ENCODE measurements at places on chromosomes 16 and 17.

- DNase-seq: no peak
Observed at GRCh38 chr17:14875557-14876412, 389.3 kb downstream of the PMP22 start.

- DNase-seq: peak; percentile 31
Observed at GRCh38 chr17:20156196-20157000, 147.2 kb downstream of the SPECC1 start.

DNA sequence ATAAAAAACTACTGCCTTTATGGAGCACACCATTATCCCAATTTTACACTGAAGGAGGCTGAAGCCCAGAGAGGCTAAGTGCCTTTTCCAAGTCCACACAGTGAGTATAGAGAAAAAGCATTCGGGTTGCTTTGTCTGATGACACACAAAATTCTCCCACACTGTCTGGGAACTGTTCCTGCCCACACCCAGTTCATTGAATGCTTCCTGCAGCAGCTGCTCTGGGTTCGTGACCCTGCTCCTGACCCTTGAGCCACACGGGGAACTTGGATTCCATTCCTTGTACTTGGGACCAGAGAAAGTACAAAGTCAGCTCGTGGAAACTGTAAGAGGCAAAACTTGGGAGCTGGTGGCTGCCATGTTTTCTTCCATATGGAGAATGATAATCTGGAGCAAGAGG is 57.9 kb downstream of the AKAP1 start:
- DNase-seq: no peak

- no peak for DNase-seq
Observed at GRCh38 chr17:15334266-15334665, 7.1 kb downstream of the TEKT3 start.

DNA sequence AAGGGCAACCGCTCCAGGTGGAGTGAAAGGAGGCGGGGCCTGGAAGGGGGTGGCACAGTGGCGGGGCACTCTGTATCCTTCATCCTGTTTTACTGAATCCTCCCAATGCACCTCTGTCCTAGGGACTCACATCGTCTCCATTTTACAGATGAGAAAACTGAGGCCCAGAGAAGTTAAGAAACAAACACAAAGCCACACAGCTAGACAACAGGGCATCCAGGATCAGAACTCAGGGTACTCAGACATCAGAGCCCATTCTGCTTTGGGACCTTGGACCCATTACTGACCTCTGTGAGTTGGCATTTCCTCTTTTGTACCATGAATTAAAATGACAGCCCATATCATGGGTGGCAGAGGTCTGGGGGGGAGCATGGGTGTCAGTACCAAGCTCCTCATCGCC is 129.2 kb downstream of the CPPED1 start:
- no peak for DNase-seq

DNA sequence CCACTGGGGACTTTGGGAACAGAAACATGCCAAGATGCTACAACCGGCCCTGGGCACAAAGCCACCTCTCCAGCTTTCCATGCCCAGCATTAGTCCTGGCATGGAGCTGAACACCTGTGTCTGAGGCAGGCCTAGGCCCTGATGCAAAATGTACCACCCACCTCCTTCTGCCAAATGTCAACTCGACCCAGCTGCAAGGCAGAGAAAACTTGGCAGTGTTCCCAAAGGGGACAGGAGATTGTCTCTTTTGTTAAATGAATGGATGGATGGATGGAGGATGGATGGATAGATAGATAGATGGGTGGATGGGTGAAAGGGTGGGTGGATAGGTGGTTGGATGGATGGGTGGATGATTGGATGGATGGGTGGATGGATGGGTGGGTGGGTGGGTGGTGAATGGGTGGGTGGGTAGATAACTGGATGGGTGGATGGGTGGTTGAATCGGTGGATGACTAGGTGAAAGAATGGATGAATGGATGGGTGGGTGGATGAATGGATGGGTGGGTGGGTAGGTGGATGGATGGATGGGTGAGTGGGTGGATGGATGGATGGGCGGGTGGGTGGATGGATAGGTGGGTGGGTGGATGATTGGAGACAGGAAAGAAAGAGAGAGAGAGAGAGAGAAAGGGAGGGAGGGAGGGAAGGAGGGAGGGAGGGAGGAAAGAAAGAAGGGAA is 73.4 kb upstream of the TNRC6C start:
- no peak for DNase-seq

GRCh38 chr17:80195671-80196529 is 24.2 kb downstream of the SGSH start:
- DNase-seq: peak; percentile 67

DNA sequence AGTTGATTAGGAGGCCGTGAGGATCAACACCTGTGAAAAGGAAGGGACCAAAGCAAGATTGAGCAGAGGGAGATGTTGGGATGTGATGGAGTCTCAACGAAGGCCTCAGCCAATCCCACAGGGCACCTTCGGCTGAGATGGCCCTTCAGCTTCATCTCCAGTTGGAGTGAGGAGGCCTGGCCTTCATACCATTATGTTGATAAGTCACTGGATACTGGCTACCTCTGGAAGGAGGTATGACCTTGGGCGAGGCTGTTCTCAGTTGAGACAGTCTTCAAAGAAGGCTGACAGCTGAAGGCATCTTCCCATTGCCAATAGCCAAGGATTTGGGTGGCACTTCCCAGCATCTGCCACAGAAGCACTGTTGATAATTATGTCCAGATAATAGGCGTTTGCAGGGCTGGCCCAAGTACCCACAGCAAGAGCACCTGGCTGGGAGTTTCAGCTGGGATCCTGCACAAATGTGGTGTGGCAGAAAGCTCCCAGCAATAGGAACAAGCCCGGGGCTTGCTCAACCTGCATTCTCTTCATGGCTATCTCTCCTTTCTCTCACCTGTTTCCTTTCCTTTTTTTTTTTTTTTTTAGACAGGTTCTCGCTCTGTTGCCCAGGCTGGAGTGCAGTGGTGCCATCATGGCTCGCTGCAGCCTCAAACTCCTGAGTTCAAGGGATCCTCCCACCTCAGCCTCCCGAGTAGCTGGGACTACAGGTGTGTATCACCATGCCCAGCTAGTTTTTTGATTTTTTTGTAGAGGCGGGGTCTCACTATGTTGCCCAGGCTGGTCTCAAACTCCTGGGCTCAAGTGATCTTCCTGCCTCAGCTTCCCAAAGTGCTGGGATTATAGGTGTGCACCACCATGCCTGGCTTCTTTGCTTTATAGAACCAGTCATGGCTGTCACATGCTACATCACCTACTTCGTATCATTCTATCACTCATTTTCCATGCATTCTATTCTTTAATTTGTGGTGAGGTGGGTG is 18.2 kb upstream of the MAP3K14 start:
- DNase-seq: peak; percentile 2

DNA sequence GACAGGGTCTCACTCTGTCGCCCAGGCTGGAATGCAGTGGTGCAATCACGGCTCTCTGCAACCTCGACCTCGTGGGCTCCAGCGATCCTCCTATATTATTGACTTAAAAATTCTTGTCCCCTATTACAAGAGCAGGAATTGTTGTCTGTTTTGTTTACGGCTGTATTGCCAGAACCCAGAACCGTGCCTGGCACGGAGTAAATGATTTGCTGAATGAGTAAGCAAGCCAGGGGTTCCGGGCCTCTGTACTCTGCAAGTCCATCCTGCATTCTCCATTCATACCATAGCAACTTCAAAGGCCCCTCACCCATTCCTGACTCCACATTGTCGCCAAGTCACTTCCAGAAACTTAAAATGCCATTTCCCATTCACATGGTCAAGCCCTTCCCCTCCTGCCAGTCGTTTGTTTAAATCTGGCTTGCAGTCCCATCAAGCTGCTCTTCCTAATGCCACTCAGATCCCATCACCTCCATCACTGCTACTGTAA is 6.9 kb downstream of the ADCY9 start:
- DNase-seq: no peak

- no peak for DNase-seq
Observed at GRCh38 chr16:87927195-87927562, 9.2 kb downstream of the CA5A start.

DNA sequence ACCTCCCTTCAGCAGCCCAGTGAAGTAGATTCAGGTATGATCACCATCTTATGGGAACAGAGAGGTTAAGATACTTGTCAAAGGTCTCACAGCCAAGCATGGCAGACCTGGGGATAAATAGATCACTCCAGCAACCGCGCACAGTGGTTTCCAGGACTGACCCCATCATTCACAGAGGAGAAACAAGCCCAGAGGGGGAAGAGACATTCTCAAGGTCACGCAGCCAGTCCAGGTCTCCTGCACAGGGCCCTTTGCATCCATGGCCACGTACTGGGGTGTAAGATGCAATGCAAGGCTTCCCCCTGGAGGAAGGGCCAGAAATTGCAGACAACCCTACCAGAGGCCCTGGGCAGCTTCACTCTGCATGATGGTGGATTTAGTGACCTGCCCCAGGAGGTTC is 19.9 kb downstream of the TLE7 start:
- peak; percentile 30 for DNase-seq

DNA sequence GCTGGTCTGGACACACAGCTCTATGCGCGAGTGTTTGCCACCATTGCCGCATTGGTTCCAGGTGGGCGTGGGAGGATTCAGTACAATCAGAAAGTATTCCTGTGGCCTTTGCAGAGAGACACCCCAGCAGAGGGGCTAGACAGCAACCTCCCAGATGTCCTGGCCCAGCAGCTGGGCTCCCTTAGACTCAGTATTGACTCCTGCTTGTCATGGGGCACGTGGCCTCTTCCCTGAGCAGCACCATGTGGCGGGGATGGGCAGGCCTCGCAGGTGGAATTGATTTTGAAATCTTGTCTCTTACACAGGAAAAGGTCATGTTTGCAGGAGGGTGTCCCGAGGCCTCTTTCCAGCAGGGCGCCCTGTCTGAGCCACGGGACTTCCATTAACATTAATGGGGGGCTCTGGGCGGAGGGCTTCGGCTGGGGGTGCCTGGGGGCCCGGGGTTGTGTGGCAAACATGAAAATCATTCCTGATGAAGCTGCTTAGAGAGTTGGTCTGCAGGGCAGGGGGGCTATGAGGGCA is 96.4 kb downstream of the C16orf78 start:
- DNase-seq: no peak

DNA sequence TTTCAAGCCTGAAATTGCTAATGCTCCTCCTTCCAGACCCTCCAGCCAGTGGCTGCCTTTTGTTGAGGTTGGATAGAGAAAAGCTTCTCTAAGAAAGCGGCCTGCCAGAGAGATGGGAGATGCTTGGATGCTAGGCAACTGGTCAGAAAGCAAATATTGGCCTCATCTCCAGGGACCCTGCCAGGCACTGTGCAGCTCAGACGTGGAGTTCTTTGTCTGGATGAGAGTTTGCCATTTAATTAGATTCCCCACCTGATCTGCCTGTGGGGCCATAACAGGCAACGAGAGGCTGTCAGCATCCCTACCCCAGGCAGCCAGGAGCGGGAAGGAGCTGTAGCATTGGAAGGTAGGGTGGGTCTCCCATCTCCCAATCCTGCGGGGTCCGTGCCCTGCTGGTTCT is 52.7 kb downstream of the ASIC2 start:
- DNase-seq: no peak

DNA sequence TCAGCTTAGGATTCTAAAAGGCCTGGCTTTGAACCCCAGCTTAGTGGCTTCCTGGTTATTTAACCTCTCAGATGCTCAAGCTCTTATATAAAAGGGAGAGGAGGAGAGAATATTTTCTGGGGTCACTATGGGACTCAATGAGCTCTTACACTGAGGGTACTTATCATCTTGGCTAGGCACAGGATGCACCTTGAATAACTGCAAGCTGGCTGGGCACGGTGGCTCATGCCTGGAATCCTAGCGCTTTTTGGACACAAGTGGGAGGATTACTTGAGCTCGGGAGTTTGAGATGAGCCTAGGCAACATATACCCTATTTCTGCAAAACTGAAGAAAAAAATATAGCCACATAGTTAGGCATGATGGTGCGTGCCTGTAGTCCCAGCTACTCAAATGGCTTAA is 665.3 kb upstream of the RBFOX1 start:
- no peak for DNase-seq

GRCh38 chr17:80790021-80790765 is 201.4 kb upstream of the CHMP6 start:
- no peak for DNase-seq

DNA sequence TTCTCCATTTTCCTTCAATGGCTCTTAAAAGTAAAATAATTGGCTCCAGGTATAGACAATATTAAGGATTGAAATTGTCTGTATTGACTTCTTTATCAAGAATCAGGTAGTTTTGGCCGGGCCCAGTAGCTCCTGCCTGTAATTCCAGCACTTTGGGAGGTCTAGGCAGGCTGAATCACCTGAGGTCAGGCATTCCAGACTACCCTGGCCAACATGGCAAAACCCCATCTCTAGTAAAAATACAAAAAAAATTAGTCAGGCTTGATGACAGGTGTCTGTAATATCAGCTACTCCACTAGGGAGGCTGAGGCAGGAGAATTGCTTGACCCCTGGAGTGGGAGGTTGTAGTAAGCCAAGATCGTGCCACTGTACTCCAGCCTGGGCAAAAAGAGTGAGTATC is 1008.5 kb upstream of the EEF2KMT start:
- DNase-seq: no peak

GRCh38 chr17:51819341-51820219 is 338.9 kb downstream of the CA10 start:
- no peak for DNase-seq

- DNase-seq: peak; percentile 19
Observed at GRCh38 chr16:31141489-31142108, 6.1 kb upstream of the PRSS8 start.

- no peak for DNase-seq
Observed at GRCh38 chr16:31460582-31461002, 1.3 kb downstream of the ARMC5 start.

DNA sequence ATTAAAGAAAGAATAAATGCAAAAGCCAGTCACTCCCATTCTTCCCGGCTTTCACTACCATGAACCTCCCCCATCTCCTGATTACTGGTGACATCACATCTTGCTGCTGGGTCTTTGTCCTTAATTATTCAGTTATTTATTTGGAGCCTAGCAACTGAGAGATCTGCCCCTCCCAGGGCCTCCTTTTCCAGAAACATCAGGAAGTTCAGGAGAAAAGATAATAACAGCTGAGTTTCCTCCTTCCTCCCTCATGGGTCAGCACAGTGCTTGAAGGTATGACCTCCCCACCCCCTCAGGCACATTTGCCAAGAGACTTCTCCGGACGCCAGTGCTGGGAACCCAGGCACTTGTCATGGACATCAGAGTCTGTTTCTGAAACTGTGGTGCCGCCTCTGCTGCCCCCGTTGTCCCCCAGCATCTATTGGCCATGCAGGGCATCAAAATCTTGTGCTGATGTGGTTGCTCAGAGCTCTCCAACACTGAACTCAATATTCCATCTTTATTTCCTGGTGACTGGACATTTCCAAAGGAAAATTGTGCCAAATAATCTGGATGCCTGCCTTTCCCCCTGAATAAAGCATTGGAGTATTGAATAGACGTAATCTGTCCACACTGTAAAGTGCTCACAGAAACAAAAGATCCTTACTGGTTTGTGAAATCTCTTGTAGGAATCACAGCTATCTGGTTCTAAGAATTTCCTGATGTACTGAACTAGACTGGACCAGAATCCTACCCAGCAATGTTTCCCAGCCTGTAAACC is 71.8 kb downstream of the ZNF18 start:
- no peak for DNase-seq

- DNase-seq: no peak
Observed at GRCh38 chr16:69037373-69038160, 67.9 kb upstream of the HAS3 start.

GRCh38 chr16:28990375-28991040 is 5.7 kb downstream of the LAT start:
- peak; percentile 72 for DNase-seq
